ACHN (cell line): ENCODE measurements at places on chromosomes 1 and 21.

GRCh38 chr1:170800265-170800664, 135.1 kb upstream of the MROH9 start:
- DNase-seq: no peak

GRCh38 chr1:238252033-238252802, 361.5 kb upstream of the ZP4 start:
- peak; percentile 80 for DNase-seq

DNA sequence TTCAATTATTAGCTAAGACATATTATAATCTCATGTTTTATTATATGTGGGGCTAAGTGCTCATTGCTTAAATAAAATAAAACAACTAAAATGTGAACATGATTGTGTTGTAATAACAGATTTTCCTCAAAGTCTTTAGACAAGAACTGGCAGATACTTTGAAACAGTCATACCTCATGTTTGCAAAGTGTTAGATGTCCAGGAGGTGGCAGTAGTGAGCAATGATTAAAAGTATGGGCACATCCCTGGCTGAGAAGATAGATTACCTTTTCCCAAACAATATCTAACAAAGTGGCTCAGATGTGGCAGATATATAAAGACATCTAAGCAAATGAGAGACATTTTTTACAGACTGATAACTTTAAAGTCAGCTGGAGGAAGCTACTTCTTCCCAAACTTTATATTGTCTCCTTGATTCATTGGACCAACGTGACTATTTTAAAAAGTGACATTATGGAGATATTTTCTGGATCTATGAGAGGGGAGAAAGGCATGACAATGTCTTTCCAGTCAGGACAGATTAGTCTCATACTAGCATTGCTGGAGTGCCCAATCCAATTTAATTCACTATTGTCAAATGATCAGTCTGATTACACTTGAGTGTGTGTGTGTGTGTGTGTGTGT, 269.8 kb downstream of the S1PR1 start:
- DNase-seq: peak; percentile 40

DNA sequence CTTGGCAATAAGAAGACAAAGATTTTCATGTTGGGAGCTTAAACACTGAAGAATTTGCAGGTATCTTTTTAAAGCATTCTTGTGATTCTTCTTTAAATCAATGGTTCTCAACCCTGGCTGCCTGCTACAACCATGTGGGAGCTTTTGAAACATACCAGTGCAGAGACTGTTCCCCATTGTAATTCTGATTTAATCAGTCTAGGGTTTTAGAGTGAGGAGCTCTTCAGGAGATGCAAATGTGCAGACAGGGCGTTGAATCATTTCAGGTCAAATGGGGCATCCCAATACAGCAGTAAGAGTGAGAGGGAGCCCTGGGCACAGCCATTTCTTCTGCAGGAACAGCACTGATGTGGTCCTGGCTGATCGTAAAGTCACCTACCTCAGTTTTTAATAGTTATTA, 24.3 kb downstream of the KCNJ6 start:
- DNase-seq: no peak

- DNase-seq: no peak
These were observed 39.6 kb upstream of the ABCG1 start for GRCh38 chr21:42179316-42179715.

DNA sequence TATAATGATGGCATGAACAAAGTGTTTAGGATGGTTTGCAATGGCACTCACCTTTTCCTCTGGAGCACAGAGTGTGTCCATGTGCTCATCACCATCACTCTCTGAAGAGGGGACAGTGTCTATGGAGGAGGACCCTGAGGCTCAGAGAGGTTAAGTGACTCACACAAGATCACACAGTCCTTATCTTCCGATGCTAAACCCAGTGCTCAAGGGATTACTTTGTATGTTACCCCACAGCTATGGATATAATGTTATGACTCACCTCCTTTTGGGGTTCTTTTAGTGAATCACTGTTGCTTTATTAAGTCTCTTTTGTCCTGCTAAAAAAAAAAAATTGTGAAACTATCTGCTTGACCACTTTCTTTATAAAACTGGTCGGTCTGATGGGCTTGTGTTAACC, 67.6 kb downstream of the TENT5C start:
- no peak for DNase-seq

DNA sequence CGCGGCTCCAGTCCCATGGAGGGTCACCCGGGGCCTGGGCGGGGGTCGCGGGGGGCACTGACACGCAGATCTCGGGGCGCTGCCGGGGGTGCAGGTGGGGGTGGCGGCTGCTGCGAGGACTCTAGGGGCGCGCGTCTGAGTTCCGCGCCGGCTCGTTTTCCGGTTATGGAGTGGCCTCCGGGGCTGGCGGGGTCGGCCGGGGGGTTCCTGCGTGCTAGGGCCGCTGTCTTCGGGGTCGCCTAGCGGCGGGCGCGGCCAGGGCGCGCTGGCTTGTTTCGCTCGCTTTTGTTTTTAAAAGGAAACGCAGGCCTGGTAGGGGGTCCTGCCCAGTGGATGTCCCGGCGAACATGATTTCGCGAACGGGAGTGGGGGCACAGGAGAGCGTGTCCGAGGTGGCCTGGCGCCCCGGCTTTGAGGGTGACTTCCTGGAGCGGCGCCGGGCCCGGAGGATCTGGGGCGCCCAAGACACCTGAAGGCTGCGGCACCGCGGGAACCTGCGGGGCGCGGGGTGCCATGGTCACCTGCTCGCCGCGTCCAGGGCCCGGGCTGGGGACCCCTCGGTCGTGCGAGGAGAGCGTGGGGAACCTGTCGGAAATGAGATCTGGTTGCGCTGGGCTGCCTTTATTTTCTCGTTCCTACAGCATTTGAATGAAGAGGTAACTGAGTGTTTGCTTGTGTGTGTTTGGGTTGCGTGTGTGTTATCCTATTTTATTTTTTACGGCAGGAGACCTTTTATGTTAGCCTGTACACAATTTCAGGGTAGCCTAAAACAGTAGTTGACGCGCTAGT, 618 bp downstream of the ETS2 start:
- no peak for DNase-seq

DNA sequence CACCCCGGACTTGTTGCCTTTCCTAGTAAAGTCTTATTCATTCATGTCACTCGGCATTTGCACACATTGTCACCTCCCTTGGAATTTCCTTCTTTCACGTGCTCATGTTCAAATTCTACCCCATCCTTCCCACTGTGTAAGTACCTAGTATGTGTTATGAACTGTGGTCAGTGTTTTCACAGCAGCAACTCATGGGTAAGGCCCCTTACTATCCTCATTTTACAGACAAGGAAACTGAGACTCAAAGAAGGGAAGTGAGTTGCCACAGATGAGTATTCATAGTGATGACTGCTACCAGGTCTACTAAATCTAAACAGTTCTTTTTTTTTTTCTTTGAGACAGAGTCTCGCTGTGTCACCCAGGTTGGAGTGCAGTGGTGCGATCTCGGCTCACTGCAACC, 10.5 kb downstream of the CITED4 start:
- no peak for DNase-seq
